ENCODE measurements at places on chromosomes 1 and 21. TPM values are rescaled to one million over a fixed set of nuclear protein-coding genes. Genes with fewer than 3 reads are reported as not detected.

ZCCHC17 gene
- total RNA-seq, result 17.3 TPM

RAB29 gene
- 40.4 TPM for total RNA-seq

NPL gene
- total RNA-seq, result 1.4 TPM

LBR gene
- total RNA-seq, result 184 TPM

DNA sequence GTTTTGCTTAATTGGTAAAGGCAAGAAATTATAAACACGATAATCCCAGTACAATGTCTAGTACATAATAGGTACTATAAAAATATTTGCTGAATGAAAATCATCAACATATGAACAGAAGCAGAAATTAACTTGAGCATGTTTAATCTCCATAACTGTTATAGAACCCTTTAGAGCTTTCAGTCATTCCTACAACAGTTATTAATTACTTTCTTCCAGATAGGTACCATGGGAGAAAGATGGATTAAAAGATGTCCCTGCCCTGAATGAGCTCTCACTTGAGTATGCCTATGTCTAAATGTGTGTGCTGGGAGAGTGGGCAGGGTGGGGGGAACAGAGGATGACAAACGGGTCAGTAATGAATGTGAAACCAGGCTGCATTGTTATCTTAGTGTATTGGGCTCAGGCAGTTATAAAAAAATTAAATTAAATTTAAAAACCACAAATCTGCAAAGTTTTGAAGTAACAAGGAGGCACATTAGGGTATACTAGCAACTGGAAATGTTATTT, 2.4 kb downstream of the EPS15 start:
- no peaks in the 10 kb centered on the region for H3K27me3 ChIP-seq
- peak overlapping the region; percentile 94 for H3K27ac ChIP-seq
- peaks cover 42% of the 10 kb centered on the region for H3K4me1 ChIP-seq
- no peak for ATAC-seq
- H3K36me3 ChIP-seq, result peaks cover 15% of the 10 kb centered on the region

GRCh38 chr1:227958617-227959324, 11.0 kb upstream of the WNT9A start:
- no peaks in the 10 kb centered on the region for H3K4me1 ChIP-seq
- H3K27me3 ChIP-seq, result peaks cover 32% of the 10 kb centered on the region
- no peaks in the 10 kb centered on the region for H3K36me3 ChIP-seq
- ATAC-seq, result no peak
- H3K27ac ChIP-seq, result no peak overlapping the region
- H3K4me3 ChIP-seq, result no peak overlapping the region

DNA sequence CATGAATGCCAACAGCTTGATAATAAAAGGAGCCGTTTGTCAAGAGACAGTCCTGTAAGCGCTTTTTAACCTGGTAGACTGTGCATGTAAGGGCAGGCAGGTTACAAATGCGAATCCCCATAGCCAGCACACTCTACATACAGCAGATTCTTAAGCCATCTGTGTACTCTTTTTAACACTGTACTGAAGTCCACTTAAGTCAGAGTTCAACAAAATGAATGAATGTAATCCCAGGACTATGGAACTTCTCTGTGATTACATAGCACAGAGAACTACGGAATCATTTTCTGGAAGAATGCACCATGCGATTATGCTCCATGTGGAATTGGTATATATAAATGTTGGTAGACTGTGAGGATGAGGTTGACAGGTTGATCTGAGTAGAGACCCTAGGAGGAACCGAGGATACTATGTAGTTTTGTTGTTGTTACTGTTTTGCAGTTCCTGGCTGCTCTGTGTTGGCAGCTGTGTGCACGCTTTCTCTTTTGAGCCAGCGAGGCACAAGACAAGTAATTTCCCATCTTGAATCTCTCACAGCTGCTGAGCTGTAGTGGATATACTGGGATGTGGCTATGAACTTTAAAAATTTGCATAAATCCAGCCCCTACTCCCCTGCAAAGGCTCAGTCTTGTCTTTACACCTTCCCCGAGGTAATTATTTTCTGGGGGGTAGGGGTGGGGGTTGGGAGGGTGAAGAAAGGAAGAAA, 21.9 kb downstream of the LRRC8D start:
- no peaks in the 10 kb centered on the region for H3K27me3 ChIP-seq

- H3K4me3 ChIP-seq, result peak overlapping the region; percentile 69
- H3K27ac ChIP-seq, result peak overlapping the region; percentile 92
- H3K4me1 ChIP-seq, result peaks cover 65% of the 10 kb centered on the region
- ATAC-seq, result peak; percentile 89
- H3K27me3 ChIP-seq, result no peaks in the 10 kb centered on the region
- H3K36me3 ChIP-seq, result peaks cover 98% of the 10 kb centered on the region
These were observed 64.0 kb downstream of the CD46 start for GRCh38 chr1:207815913-207816291.

- H3K27ac ChIP-seq, result no peak overlapping the region
- H3K4me1 ChIP-seq, result no peaks in the 10 kb centered on the region
- no peak for ATAC-seq
These were observed 106.1 kb downstream of the NPHP4 start for GRCh38 chr1:5886140-5886483.

Measured in activated T-helper 17 cell treated with anti-CD3 and anti-CD28 coated beads, Interleukin-2, amount 50 U/mL, for 72 hours (primary cell).